ENCODE measurements at places on chromosomes 3 and 15. TPM values are rescaled to one million over a fixed set of nuclear protein-coding genes. Genes with fewer than 3 reads are reported as not detected.

DNA sequence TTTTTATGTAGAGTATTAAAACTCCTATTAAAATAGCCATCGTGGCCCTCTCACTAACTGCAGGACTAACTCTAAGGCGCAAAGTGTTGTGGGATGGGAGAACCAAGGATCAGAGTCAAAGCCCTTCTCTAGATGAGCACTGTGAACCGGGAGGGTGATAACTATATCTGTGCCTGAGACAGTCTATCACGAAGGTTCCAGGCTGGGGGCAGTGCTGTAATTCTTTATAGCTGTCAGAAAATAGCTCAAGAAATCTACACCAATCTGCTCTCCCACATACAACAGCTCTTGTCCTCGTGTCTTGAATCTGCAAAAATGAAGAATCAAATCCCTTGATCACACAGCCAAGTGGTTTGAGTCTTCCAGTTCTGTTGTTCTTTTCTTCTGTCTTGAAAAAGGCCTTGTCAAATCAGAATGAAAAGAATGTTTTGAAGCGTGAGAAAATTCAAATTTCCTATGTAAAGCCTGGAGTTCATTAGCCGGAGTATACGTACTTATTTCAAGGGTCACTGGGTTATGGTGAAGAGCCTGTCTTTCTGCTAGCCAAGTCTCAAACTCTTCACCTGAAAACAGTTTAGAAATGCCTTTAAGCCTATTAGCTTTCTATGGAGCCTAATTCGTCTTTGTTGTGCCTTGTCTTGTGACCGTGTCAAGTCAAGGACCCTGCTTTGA lies 185.3 kb upstream of the NECTIN3 start:
- no peak for DNase-seq
- no peaks in the 10 kb centered on the region for H3K36me3 ChIP-seq
- no peak overlapping the region for H3K4me3 ChIP-seq
- H3K27me3 ChIP-seq, result no peaks in the 10 kb centered on the region
- H3K27ac ChIP-seq, result no peak overlapping the region

DNA sequence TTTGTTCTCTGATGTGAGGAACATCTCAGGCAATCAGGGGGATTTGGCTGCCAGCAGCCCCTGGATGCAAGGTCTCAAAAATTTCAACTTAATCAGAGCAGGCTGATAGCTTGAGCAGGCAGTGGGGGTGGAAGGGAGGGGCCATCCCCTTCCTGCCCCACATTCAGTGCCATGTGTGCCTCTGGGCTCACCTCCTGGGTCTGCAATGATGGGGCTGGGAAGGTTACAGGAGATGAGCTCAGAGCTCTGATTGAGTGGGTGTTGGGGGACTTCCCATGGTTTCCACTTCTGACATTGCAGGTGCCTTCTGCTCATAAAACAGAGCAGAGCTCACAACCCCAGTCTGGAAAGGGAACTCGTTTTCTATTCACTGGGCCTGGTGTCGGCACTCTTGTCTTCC lies 37.0 kb downstream of the PARP16 start:
- H3K4me1 ChIP-seq, result no peaks in the 10 kb centered on the region
- H3K27me3 ChIP-seq, result no peaks in the 10 kb centered on the region
- H3K4me3 ChIP-seq, result no peak overlapping the region
- DNase-seq, result no peak
- H3K36me3 ChIP-seq, result no peaks in the 10 kb centered on the region

- no peak for DNase-seq
- peaks cover 2% of the 10 kb centered on the region for H3K27me3 ChIP-seq
- H3K36me3 ChIP-seq, result no peaks in the 10 kb centered on the region
- H3K4me3 ChIP-seq, result no peak overlapping the region
- H3K4me1 ChIP-seq, result no peaks in the 10 kb centered on the region
Measured at GRCh38 chr3:13868844-13869724, 10.8 kb downstream of the WNT7A start.

DNA sequence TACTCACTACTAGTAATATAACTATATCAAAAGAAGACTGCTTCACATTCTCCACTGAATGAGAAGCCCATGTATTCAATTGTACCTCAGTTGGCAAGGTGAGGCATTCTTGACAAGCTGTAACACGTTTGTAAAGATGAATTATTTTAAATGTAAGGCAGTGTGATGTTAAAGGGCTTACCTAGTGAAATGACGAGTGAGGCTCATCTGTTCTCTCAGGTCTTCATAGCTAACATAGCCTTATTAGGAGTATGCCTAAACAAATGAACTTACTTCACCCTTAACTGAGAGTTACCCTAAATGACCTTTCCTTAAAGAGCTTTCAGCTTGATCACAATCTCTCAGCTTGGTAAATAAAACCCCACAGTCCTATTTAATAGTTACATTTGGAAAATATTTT lies 127.3 kb downstream of the FEZF2 start:
- no peaks in the 10 kb centered on the region for H3K36me3 ChIP-seq
- no peak overlapping the region for H3K27ac ChIP-seq
- no peak for DNase-seq
- no peaks in the 10 kb centered on the region for H3K4me1 ChIP-seq

The TRPM1 gene
- total RNA-seq, result not detected

- H3K4me1 ChIP-seq, result no peaks in the 10 kb centered on the region
- DNase-seq, result no peak
- no peak overlapping the region for H3K4me3 ChIP-seq
- no peaks in the 10 kb centered on the region for H3K27me3 ChIP-seq
Measured at GRCh38 chr15:72591361-72591760, 63.1 kb upstream of the GOLGA6B start.

GRCh38 chr3:100972867-100973266 lies 20.4 kb downstream of the ABI3BP start:
- no peak for DNase-seq
- no peaks in the 10 kb centered on the region for H3K27me3 ChIP-seq
- H3K4me3 ChIP-seq, result no peak overlapping the region
- no peak overlapping the region for H3K27ac ChIP-seq
- no peaks in the 10 kb centered on the region for H3K4me1 ChIP-seq

- no peaks in the 10 kb centered on the region for H3K36me3 ChIP-seq
- no peak overlapping the region for H3K4me3 ChIP-seq
- H3K4me1 ChIP-seq, result no peaks in the 10 kb centered on the region
- no peak for DNase-seq
Measured at GRCh38 chr3:157672061-157672460, 168.8 kb upstream of the VEPH1 start.

GRCh38 chr15:60400944-60401343 lies 3.2 kb upstream of the ANXA2 start:
- H3K27me3 ChIP-seq, result no peaks in the 10 kb centered on the region
- DNase-seq, result no peak
- H3K36me3 ChIP-seq, result peaks cover 7% of the 10 kb centered on the region
- no peak overlapping the region for H3K4me3 ChIP-seq

GRCh38 chr3:186093271-186093900 lies 15.5 kb downstream of the ETV5 start:
- no peak overlapping the region for H3K27ac ChIP-seq
- DNase-seq, result no peak
- H3K4me3 ChIP-seq, result no peak overlapping the region
- peaks cover 14% of the 10 kb centered on the region for H3K4me1 ChIP-seq

DNA sequence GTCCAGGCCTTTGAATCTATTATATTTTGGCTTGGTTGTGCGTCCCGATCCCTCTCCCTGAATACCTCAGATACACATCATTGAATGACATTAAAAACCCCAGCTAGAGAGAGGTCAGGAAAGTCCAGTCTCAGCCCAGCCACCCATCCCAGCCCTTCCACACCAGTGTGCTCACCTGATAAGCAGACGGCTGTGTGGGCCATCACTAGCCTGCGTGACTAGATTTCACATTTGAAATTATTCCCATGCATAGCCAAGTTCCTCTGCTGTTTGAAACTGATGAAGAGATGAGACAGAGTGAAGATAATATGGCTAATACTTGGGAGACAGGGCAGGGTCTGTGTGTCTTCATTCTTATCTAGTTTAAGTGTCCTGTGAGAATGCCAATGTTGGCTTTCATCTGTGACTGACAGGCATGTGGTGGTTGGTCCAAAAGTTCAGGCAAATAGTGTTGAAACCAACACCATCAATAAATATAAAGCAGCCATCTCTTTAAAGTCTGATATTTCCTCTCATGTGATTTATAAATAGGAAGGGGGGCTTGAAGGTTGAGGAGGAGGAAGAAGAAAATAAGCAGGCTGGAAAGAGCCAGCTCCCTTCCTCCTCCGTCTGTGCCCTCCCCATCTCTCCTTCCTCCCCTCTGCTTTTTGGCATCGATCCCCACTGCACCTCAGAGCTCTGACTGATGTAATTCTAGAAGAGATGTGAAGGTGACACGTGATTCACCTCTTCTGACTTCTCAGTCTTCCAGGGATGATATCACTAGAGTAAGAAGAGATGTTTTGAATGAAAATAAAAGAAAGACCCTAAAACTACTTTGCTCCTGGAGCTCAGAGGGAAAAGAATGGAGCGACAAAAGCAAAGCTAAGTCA lies 5.1 kb downstream of the FAM43A start:
- no peak overlapping the region for H3K4me3 ChIP-seq
- H3K27ac ChIP-seq, result peak overlapping the region; percentile 78
- H3K4me1 ChIP-seq, result peaks cover 37% of the 10 kb centered on the region
- no peaks in the 10 kb centered on the region for H3K36me3 ChIP-seq
- no peak for DNase-seq
